NCI-H460 (cell line): ENCODE measurements at places on chromosomes 1 and 21.

GRCh38 chr1:19772053-19772452 lies 27.7 kb downstream of the TMCO4 start:
- no peak for DNase-seq

DNA sequence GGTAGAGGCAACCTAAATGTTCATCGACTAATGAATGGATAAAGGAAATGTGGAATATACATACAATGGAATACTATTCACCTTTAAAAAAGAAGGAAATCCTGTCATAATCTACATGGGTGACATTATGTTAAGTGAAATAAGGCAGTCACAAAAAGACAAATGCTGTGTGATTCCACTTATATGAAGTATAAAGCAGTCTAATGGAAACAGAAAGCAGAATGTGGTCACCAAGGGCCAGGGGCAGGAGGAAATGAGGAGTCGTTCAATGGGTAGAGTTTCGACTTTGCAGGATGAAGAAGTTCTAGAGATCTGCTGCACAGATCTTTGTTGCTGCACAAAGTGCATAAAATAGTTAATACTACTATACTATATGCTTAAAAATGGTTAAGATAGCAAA lies 7.8 kb downstream of the DIPK1A start:
- DNase-seq, result no peak

GRCh38 chr1:77847621-77848080 lies 40.8 kb upstream of the NEXN start:
- no peak for DNase-seq

GRCh38 chr1:7372477-7373120 lies 398.5 kb upstream of the VAMP3 start:
- no peak for DNase-seq

- peak; percentile 41 for DNase-seq
These were observed at the start of gene KCNK1 for GRCh38 chr1:233613252-233614172. Gene KCNK1 (plus strand): TSS chr1:233614106. CDS start chr1:233614172, 66 bp downstream.

GRCh38 chr1:181120924-181121323 lies 32.4 kb downstream of the IER5 start:
- DNase-seq, result no peak

DNA sequence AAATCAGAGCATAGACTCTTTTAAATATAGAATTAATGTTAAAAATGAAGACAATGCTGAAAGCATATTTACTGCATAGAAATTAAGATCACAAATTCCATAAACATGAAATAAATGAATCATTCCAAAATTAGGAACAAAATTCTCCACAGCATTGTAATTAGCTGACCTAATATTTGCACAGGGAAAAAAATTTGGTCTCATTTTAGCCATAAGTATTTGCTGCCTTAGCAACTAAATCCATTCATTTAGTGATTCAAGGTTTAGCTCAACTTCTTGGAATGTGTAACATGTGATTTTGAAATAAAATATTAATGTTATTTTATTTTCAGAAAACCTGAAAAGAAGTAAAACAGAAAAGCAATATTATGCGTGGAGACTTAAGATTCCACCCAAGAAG lies 25.5 kb downstream of the ADAMTS5 start:
- DNase-seq, result no peak

- no peak for DNase-seq
These were observed 55.3 kb upstream of the SIM2 start for GRCh38 chr21:36643374-36644250.

DNA sequence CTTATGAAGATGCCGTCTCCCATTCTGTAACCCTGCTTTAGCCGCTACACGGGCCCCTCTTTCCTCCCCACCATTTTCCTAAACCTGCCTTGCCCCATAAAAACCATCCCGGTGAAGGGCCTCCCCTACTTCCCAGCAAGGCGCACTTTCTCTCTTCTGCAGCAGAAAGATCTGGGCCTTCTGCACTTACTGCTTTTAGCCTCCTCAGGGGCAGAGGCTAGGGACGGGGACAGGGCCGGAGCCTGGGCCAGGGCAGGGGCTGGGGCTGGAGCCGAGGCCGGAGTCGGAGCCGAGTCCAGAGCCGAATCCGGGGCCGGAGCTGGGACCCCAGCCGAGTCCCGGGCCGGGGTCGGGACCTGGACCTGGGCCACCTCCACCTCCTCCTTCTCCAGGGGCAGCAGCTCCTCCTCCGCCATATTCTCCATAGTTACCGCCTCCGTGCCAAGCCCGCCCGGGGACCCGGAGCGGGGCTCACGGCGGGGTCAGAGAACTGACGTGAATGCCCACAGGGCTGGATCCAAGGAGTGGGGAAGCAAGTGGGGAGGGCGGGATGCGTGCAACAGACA lies 382 bp downstream of the TRMT1L start:
- DNase-seq, result peak; percentile 7

DNA sequence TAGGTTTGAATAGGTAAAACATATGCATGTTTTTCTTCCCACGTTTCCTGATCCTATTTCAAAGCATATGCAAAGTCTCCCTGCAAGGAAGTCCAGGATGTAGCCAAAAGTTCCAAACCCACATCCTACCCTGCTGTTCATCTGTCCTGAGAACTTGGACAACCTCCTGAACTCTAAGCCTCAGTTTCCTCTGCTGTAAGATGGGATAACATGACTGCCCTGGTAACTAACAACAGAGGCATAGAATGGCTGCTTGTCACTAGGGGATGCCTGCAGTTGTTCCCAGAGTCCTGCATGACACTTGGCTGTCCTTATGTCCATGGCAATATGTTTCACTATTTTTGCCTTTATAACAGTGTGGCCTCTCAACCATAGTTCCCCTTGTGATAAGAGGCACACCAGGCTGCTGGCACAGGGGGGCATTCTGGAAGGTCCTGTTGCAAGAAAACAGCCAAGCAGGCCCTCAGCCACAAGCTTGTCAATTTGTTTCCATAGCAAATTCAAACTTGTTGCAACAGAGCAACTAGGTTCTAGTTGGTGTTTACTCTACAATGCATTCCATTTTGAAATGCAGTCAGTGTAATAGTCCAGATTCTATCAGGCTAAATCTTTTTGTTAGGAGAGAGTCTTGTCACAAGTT lies 1.5 kb upstream of the HDGF start:
- no peak for DNase-seq

DNA sequence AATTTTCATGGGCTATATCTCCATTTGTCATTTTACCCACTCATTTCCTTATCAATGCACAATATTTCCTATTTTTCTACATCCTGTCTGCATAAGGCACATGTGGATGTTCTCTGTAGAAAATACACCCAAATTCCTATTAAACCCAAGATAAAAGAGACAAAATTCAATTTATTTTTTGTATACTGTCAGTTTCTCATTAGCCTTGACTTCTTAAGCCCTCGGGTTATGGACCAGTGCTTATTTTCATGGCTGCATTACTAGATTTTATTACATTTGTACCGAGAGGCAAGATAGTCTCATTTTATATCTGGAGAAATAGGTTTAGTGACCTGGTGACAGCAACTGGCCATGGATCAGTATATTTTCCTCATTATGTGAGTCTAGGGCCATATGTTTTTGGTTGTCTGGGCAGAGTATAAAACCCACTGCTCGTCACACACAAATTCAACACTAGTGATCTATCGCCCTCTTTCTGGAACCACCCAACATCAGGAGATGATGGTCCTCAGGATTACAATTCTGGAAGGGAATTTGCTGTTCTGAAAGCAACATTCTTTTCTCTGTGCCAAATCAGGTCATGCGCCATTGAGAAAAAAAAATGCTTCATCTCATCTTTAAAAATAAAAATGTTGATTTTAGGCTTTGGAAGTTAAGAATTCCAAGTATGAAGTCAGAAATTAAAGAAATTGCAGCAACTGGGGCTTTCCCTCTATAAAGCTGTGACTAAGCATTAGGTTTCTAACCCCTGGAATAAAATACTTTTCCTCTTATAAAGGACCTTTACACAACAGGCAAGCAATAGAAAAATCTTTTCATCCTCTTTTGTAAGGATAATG lies 81.4 kb downstream of the ASTN1 start:
- DNase-seq, result no peak

GRCh38 chr1:41404308-41404761 lies 43.1 kb downstream of the FOXO6 start:
- no peak for DNase-seq

DNA sequence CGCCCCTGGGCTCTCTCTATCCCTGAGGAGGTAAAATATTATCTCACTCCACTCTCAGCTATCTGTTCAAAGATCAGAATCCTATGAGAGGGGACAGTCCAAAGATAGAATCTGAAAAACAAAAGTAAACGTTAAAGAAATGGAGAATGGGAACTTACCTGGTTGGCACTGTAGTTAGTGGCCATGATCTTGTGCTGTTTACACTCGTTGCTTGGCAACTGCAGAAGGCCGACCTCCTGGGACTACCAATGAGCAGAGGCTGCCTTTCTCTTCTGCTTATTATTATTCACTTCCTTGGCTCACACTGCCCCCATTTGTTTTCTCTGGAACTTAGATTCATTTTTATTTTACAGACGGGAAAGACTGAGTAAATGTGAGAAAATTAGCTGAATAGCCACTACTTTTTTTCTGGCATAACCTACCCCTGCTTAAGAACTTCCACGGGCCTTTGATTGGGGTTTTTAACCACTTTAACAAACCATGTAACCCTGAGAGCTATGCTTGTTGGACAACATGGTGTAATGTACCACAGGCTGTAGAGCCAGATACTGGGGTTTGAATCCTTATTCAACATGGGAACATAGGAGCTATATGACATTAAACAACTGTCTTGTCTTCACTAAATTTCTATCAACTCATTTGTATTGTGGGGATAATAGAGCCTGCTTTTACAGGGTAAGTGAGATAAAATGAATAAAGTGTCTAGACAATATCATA lies at the start of gene CFAP126:
Gene CFAP126 (minus strand): TSS at position 193 of the 717 bp plus-strand sequence. CDS start 8 bp downstream, at position 185.
- DNase-seq, result peak; percentile 56

DNA sequence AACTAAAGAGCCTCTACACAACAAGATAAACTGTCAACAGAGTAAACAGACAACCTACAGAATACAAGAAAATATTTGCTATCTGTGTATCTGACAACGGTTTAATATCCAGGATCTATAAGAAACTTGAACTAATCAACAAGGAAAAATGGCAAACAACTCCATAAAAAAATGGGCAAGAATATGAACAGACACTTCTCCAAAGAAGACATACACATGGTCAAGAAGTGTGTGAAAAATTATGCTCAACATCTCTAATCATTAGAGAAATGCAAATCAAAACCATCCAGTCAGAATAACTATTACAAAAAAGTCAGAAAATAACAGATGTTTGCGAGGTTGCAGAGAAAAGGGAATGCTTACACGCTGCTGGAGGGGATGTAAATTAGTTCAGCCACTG lies 8.0 kb downstream of the ZNF670 start:
- no peak for DNase-seq

GRCh38 chr1:160672789-160673695 lies 26.2 kb upstream of the SLAMF1 start:
- DNase-seq, result no peak

GRCh38 chr1:21537932-21538630 lies 28.9 kb downstream of the ALPL start:
- DNase-seq, result no peak

GRCh38 chr21:36337099-36337509 lies 17.1 kb downstream of the MORC3 start:
- DNase-seq, result peak; percentile 54

GRCh38 chr1:31348449-31348848 lies 24.4 kb downstream of the FABP3 start:
- DNase-seq, result no peak

GRCh38 chr1:152871731-152872126 lies 6.4 kb upstream of the SMCP start:
- no peak for DNase-seq

- no peak for DNase-seq
These were observed 534.3 kb upstream of the OLFM3 start for GRCh38 chr1:102531036-102531435.

DNA sequence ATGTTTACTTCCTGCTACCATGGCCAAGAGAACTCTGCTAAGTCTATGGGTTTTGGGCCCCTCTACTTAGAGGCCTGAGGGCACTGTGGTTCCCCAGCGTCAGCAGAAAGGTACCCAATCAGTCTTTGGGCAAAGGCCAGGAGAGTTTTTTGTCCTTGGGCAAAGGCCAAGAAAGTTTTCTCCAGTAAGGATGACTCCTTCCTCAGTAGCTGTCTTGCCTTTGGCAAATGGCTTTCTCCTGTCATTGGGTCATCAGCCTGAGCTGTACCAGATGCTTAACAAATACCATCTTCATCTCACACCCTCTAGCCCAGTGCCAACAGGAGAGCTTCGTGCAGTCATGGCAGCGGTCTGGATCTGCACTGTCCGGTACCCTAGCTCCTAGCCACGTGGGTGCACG lies 199.3 kb upstream of the TMEM51 start:
- DNase-seq, result no peak

DNA sequence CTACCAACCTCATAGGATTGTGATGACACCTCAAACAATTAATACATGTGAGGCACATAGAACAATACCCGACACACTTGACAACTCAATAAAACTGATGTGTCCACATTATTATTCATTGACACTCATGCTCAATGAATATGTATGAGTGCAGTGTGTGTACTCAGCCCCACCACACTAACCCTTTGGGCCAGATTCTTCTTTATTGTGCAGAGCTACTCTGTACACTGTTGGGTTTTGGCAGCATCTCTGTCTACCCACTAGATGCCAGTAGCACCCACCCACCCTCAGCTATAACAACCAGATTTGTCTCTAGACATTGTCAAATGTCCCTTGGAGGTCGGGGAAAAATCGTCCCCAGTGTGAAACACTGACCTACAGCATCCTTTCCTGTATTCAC lies 10.1 kb downstream of the CASP9 start:
- no peak for DNase-seq

DNA sequence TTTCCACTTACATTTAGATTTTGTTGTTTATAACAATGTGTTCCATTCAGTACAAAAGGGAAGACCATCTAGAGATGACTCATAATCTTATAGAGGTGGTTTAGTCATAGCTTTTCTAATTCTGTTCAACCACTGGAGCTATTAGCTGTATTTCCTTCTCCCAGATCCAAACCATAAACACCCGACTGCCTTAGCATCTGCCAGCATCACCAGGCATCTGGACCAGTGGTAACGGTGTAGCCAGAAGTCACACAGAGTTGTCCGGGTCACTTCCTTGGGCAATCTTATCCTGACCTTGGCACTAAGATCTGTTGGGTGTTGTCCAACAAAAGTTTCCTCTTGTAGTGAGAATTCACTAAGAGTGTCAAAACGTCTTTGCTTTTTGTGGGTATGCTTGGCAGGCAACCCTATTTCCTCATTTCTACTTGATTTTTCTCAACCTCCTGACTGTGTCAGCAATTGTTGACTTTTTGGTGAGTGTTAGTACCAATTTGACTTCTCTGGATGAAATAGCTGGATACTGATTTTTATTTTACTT lies 372.1 kb upstream of the B3GALT2 start:
- peak; percentile 53 for DNase-seq

GRCh38 chr21:31289702-31290101 lies 54.4 kb downstream of the TIAM1 start:
- DNase-seq, result no peak

DNA sequence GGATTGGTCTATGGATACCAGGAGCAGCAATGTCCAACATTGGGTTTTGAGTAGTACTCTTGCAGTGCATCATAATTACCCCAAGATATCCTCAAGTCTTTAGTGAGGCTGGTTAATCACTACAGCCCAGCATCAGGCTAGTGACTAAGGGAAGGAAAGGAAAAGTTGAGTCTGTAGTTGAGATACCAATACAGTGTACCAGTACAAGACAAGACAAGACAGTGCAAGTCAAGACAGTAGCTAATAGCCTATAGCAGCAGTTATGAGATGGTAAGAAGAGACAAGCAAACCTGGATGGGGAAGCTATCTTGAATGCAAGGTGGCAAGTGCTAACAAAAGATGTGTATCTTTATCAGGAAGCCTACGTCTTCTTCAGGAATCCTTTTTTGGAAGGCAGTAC lies 13.3 kb upstream of the GNG12 start:
- no peak for DNase-seq
